ENCODE measurements at places on chromosomes 12 and 14.

GRCh38 chr14:58200480-58200841 lies 512 bp downstream of the ACTR10 start:
- DNase-seq, result no peak

- DNase-seq, result no peak
These were observed 218.7 kb upstream of the PELI2 start for GRCh38 chr14:55899531-55899930.

- DNase-seq, result no peak
These were observed 3.9 kb upstream of the PPP1R1A start for GRCh38 chr12:54592316-54592715.

DNA sequence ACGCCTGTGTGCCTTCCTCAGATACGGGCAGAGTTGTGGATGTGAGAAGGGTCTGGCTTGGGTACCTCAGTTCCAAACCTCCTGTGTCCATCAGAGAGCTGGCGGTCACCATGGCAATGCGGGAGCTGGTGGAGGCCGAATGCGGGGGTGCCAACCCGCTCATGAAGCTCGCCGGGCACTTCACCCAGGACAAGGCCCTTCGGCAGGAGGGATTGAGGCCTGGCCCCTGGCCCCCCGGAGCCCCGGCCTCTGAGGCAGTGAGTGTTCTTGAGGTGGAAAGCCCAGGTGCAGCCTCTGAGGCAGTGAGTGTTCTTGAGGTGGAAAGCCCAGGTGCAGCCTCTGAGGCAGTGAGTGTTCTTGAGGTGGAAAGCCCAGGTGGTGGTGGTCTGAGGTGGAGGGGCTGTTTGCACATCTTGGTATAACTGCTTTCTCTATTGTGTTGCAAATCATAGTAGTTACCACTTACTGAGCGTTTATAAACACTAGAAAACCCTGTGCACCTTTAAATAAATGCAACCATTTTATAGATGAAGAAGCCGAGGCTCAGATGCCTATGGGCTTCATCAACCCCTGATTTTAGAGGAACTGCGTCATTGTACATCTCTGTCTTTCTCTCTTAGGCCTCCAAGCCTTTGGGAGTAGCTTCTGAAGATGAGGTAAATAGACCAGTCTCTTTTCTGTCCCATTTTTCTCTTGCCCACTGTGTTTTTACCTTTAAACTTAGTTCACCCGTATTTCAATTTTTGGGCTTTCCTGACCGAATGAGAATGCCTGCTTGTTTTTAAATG lies 976 bp downstream of the PEX5 start:
- DNase-seq, result peak; percentile 30

GRCh38 chr12:13606290-13606689 lies 375.1 kb downstream of the GRIN2B start:
- no peak for DNase-seq

DNA sequence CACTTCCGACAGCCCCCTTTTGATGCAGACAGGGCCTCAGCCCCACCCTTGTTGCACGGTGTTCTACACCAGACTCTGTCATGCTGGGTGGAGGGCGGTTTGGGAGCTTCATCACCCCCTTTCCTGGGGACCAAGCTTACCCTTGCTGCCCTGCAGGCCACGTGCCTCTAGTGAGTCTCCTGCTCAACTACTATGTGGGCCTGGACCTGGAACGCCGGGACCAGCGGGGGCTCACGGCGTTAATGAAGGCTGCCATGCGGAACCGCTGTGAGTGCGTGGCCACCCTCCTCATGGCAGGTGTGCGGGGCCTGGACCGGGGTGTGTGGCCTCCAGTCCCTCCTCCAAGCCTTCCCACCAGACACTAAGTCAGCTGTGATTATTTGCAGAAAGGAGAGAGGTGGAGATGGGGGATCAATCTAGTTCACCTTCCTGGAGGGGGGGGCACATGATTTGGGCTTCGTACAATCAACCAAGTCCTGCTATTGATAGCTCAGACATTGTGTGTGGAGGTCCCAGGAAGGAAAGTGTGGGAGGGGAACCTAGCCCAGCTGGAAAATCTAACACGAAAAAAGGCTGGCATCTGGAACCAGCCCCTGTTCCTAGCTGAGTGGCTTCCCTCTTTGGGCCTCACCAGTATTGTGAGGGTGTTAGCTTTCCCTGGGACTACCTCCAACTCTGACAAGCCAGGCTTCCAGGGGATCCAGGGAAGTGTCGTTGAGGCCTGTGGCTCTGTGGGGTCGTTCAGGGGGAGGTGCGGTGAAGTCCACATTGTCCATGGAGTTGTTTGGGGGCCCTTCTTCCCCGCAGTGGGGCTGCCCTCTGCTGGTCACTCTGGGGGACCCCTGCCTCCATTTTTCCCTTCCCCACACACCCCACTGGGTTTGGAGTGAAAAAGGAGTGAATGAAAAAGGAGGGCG lies 1.6 kb downstream of the ANKRD33 start:
- no peak for DNase-seq

- peak; percentile 80 for DNase-seq
These were observed 25.9 kb upstream of the LGALS3 start for GRCh38 chr14:55103005-55103640.
